ENCODE measurements at places on chromosomes 1 and 21.
A peak's percentile ranks its signal among the peaks of the same experiment; 100 is the strongest.

DNA sequence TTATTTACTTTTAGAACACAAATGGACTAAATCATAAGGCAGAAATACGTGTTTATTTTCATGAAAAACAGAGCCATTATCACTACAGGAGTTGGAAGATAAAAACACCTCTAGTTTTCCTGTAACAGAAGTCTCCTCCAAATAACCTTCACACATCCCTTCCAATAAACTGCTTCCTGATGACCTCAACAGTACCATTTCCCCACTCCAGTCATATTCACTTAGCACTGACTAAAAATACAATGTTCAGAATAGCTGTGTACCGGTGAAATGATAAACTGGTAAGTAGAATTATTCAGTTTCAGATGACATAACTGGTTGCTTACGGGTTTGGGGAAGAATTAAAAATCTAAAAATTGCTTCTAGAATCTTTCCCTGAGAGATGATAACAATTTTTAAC lies 137.9 kb downstream of the DENND1B start:
- no peak for DNase-seq

DNA sequence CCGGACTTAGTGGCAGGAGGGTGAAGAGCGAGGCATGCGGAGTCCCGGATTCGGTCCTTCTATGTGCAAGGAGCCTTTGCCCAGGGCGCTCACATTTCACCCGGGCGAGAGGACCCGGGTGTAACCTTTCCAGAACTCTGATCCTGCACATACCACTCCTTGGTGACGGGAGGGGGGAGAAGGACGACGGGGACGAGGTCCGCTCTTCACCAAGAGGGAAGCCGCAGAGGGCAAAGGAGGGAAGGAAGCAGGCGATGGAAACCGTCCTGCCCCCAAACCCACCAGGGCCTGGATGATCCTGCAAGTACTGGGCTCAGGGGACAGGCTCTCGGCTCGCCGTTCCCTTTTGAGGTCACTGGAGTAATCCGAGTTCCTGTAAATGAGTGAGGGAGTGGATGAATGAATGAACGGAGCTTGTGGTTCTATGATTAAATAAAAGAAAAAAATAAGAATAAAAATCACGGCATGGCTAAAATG lies 993 bp downstream of the SYPL2 start:
- DNase-seq: no peak

GRCh38 chr1:7420098-7420445 lies 351.0 kb upstream of the VAMP3 start:
- peak; percentile 36 for DNase-seq

DNA sequence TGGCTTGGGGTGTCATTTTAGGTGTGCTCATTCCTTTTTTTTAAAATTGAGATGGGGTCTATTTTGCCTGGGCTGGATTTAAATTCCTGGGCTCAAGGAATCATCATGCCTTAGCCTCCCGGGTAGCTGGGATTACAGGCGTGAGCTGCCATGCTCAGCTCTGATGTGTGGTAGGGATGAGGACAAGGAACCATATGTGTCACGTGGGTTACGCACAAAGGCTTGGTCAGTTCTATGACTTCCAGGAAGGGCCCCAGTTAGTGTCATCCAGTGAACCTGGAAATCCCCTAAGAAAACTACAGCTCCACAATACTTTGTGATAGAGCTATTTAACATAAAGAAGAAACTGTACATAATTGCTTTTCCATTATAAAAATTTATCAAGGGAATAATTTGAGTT lies 6.7 kb upstream of the METTL25B start:
- DNase-seq: no peak

DNA sequence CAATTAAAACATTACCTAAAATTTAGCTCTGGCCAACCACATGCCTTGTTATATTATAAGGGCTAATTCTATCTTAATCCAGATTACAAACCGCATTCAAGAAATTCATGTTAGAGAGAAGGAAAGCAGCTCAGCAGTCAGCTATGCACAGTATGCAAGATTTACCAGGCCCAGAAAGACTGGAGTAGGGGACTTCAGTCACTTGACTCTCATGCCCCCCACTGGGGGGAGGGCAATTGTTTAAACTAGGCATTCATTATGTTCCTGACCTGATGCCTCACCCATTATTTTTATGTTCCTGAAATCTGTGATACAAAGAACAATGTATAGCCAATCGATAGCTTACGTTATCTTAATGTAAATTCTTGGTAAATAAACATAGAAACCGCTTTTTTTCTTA lies 96.9 kb downstream of the ZNF644 start:
- DNase-seq: no peak

DNA sequence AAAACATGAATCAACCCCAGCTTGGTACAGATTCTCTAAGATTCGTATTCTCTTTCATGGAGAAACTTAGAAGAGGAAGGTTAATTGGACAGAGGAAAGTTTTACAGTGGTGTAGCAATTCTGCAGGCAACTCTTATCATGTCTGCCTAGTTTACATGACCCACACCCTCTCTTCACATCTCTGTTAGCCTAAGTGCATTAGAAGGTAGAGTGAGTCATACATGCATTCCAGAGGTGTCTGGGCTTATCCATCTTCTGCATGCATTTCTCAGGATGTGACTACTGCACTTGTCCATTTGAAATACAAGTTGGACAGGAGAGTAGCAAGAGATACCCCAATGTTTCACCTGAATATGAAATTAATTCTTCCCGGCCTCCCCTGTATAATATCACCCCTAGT lies 578.4 kb upstream of the NCAM2 start:
- DNase-seq: no peak

DNA sequence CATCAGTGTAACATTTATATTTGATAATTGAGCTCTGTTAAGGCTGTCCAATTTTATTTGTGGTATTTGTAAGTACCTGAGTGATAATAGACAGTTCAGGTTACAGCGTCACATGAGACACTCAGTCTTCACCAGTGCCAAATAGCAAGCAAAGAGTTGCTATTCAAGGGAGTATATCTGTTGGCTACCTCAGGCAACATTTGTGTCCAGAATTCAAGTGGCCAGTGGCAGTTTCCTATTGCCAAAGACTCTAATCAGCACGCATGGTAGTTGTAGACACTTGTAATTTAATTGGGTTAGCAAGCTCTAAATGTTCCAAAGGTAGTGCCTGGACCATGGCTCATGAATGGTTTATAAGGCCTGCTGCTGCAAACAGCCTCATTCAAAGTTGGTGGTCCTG lies 1524.3 kb upstream of the B3GALT2 start:
- no peak for DNase-seq

GRCh38 chr1:1666526-1666925 lies 7.7 kb upstream of the CDK11B start:
- DNase-seq: no peak

GRCh38 chr1:172960454-172961208 lies 90.1 kb downstream of the TNFSF18 start:
- no peak for DNase-seq

GRCh38 chr1:223109581-223110026 lies 33.4 kb downstream of the TLR5 start:
- no peak for DNase-seq

GRCh38 chr1:46910790-46911189 lies 30.5 kb downstream of the CYP4A11 start:
- DNase-seq: no peak

DNA sequence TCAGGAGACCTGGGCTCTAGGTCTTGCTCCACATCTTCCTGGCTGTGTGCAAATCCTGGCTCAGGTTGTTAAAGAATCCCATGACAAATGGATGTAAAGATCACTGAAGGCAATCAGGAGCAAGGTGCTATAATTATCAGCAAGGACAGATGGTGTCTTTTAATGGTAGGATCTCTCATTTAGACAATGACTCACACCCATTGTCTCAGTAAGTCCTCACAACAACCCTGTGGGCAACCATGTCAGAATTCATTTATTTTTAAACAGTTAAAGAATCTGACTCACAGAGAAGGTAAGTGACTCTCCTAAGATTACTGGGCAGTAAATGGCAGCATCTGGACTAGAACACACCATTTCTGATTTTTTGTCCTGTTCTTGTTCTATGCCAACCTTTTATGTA lies 32.8 kb downstream of the RNASEL start:
- no peak for DNase-seq

DNA sequence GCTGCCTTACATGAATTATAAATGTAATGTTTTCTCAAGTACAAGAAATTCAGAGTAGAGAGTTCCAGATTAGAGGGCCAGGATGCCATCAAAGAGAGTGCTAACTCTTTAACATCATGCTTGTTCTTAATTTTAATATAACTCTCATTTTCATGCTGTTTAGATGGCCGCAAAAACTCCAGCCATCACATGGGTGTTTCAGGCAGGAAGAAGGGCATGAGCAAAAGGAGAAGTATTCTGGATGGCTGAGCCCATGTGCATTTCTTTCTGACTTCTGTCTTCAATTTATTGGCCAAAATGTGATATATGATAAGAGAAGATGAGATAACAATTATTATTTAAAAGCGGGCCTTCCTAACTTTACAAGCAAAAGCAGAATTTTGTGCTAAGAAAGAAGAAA lies 1328.6 kb downstream of the MRPL39 start:
- no peak for DNase-seq

DNA sequence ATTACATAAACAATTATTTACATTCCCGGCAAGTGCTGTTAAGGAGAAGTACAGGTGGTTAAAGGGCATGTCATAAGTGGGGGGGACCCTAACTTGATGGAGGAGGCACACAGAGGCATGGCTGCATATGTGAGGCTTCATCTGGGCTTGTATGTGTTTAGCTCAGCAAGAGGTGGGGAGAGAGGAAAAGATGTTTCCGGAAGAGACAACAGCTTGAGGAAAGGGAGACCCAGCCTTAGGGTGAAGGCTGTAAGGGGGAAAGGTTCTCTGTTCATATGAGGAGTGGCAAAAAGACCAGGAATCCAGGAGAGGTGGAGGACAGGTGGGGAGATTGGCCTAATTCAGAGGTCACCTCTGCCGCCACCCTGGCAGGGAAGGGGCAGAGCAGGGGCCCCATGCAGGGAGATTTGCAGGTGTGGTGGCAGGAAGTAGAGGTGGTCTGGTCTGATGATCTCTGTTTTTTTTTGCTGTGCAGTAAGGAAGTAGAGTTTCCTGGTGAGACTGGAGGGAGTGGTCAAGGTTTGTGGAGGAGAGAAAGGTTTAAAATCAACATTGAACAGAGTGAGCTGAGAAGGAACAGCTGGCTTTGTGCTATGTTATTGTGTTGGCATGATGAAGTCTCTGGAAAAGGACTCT lies 9.0 kb downstream of the TRAF5 start:
- DNase-seq: no peak

DNA sequence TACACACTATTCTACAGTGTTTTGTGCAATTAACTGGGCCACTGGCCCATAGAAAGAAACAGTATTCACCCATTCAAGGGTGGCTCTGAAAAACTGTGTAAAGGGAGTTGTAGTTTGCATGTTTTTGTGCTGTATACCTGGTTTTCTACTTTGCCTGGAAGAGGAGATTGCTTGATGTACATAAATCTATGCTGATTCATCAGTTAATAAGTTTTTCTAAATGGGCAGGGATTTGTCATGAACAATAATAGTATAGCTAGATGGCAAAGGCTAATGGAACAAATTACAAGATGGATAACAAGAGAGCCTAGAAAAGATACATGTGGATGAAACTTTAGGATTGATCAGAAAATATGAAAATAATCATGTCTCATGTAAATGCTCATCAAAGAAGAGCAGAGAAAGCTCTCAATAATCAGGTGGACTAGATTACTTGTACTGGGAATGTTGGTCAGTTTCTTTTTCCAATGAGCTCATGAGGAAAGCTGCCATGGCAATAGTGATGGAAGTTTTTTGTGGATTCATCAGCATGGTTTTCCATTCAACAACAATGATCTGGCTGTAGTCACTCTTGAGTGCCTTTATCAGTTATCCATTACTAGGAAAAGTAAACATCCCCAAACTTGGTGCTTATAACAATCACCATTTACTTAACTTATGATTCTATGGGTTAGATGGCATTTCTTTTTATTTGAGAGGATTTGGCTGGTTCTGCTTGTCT lies 602.8 kb downstream of the BRINP3 start:
- DNase-seq: no peak

DNA sequence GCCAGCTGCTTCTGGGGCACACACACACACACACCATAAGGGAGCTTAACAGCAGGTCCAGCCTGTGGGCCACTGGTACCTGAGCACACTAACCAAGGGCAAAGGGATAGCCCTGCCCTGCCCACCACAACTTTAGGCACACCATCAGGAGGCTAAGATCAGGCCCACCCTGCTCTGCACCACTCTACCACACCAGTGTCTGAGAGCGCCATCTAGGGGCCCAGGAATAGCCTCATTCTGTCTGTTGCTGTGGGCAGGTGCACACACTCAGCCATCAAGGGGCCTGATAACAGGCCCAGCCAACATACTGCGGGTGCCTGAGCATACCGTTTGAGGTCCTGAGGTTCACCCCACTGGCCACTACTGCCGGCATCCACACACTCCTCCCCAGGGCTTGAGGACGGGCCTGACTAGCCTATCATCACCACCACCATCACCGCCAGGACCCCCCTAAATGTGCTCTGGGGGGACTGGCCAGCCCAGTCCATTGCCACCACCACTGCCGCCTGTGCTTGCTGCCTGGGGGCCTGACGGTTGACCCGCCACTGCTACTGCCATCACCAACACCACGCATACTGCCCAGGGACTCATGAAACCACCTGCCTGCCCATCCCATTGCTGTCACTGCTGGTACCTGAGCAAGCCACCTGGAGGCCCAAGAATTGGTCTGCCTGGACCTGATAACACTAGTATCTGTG lies 31.3 kb downstream of the NSL1 start:
- no peak for DNase-seq

- DNase-seq: no peak
Observed at GRCh38 chr21:43928222-43929125, 63.5 kb downstream of the AGPAT3 start.

- DNase-seq: no peak
Observed at GRCh38 chr21:45084881-45085536, 10.6 kb downstream of the ADARB1 start.

- DNase-seq: no peak
Observed at GRCh38 chr1:206937425-206937824, 8.8 kb downstream of the PIGR start.

DNA sequence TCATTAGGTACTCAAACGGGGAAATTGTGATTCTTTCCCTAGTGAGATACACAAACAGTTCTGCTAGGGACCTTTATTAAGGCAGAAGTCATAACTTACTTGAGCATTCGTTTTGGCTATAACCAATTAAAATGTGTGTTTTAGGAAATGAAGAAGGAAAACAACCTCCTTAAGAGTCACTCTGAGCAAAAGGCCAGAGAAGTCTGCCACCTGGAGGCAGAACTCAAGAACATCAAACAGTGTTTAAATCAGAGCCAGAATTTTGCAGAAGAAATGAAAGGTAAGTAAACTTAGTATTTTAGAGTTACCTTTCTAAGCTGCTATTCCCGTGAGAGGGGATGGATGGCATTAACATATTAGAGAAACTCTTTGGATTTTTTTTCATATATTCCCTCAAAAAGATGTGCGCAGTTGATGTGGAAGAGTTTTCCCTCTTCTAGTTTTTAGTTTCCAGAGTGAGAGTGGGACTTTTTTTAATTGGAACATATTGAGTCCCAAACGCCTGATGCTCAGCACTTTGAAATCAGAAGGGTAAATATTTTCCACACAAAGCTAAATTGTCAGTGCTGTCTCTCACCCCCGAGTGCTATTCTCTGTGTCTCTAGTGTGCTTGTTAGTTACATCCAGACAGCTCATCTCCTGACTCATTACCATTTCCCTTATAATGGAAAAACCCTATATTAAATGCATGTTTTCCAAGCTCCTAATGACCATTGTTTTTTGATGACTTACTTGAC lies 34.9 kb downstream of the CENPF start:
- DNase-seq: no peak

GRCh38 chr1:111162488-111162880 lies 22.5 kb downstream of the CEPT1 start:
- no peak for DNase-seq
